ENCODE measurements at places on chromosomes 12 and 14.

- no peak for DNase-seq
Measured at GRCh38 chr14:61225344-61225743, 55.8 kb downstream of the TMEM30B start.

- peak; percentile 96 for DNase-seq
Measured at GRCh38 chr12:14952299-14952921, 9.0 kb downstream of the ARHGDIB start.

GRCh38 chr14:77139540-77140358 is 1.8 kb downstream of the ZDHHC22 start:
- peak; percentile 60 for DNase-seq

GRCh38 chr12:100461330-100461973 is 12.2 kb upstream of the NR1H4 start:
- no peak for DNase-seq

- no peak for DNase-seq
Measured at GRCh38 chr14:85604714-85605113, 74.8 kb downstream of the FLRT2 start.

DNA sequence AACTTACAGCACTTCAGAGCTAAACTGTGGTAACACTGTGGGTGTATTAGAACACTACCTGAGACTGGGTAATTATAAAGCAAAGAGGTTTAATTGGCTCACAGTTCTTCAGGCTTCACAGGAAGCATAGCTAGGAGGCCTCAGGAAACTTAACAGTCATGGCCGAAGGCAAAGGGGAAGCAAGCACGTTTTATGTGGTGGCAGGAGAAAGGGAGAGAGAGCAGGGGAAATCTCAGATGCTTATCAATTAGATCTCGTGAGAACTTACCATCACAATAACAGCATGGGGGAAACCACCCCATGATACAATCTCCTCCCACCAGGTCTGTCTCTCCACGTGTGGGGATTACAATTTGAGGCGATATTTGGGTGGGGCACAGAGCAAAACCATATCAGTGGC is 512.6 kb downstream of the RERGL start:
- no peak for DNase-seq

DNA sequence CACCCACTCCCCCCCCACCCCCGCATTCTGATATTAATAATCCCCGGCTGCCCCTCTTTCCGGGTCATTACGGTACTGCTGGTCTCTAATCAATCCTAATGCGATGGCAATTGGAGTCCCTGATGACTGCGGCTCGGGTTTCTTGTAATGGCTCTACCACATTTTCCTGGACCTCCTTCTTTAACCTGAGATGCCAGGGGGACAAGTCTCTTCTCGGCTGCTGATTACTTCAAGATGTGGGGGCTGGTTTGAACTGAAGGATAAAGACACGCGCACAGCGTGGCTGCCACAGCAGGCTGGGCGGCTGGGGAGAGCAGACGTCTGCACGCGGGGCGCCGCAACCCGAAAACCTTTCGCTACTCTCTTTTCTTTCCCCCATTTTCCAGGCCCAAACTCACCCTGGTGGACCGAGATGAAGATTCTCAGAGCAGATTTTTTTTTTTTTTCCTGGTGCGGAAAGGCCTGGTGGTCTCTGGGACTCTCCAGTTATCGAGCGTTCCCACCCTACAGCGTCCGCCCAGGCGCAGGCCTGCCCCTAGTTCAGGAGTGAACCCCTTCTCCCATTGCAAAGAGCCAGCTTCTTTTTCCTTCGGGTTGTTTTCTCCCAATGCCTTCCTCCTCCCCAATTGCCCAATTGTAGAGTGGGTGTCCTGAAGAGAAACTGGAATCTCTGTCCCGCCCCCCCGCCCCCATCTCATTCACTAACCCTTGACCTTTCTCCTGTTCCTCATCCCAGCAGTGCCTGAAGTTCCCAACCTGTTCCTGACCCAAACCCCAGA is 6.0 kb upstream of the SIX1 start:
- DNase-seq = no peak

GRCh38 chr14:99678198-99678597 is 5.9 kb upstream of the CYP46A1 start:
- DNase-seq = no peak

- no peak for DNase-seq
Measured at GRCh38 chr12:92111256-92111655, 34.4 kb downstream of the BTG1 start.

- peak; percentile 32 for DNase-seq
Measured at GRCh38 chr14:21940887-21941856, 267.6 kb upstream of the OR4E1 start.

- peak; percentile 3 for DNase-seq
Measured at GRCh38 chr14:62301911-62302310, 539.7 kb downstream of the SNAPC1 start.
